ENCODE measurements at places on chromosomes 12 and 14. TPM values are rescaled to one million over a fixed set of nuclear protein-coding genes. Genes with fewer than 3 reads are reported as not detected.

DNA sequence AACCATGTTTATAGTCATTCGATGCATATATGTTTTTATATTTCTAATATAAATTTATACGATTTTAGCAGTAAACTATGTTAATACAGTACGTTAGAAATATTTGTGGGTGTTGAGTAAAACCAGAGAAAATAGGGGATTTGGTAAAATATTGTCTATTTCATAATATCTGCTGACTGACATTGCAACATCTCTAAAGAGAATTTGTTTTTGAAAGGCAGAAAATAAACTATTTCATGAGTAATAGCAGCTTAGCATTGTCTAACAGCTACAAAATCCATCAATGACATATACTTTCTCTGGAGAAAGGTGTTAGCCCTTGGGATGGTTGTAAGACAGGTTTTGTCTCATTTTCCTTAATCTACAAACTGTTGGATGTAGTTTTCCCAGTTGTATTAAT is 144.9 kb downstream of the PDE3A start:
- DNase-seq, result no peak

GRCh38 chr12:89731614-89732013 is 23.0 kb upstream of the ATP2B1 start:
- DNase-seq, result no peak

GRCh38 chr12:115332945-115333344 is 649.0 kb upstream of the TBX3 start:
- DNase-seq, result no peak

DNA sequence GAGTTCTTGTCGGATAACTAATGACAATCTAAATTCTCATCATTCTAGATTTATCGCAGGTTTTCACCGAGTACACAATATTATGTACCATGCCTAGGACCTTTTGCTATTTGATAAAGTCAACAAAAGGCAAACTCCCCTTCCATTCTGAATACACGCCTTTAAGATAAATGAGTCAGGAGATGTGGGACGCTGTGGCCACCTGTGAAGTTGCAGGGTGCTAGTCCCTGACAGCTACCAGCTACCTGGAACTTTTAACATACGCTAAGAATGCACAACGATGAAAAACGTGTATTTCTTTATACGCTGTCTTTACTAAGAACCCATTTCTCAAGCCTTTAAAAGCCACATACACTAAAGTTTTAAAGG is 678 bp downstream of the MDM1 start:
- DNase-seq, result no peak

DNA sequence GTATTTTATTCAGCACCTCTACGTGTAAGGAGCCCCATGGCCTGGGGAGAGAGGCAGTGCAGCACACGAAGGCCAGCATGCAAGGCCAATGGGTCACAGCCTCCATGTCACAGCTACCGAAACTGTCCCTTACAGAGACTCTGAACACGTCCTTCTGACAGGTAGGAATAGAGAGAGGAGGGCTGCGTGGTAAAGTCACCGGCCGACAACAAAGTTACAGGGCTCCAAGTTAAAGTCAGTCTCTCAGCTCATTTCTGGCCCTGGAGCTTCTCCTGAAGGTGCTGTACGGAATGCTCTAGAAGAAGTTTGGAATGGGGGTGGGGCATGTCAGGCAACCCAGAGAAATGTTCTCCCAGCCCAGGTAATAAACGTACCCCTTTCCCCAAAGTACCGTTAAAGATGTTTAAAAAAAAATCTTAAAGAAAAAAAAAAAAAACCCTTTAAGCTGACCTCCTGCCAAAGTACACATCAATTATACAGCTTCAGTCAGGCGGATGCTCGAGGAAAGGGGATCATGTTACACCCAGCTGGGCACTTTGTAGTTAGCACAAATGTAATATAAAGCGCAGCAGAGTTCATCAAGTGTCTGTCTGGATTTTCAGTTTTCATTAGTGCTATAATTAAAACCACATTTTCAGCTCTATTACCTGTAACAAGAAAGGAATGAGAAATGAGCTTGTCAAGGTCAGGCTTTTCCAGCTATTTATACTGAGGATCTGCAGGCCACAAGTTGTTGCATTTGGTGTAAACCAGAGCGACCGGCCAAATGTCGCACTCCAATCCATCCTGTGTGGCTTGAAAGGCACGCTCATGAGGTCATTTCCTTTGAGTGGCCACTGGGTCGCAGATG is 53.3 kb upstream of the CDKN3 start:
- no peak for DNase-seq

DNA sequence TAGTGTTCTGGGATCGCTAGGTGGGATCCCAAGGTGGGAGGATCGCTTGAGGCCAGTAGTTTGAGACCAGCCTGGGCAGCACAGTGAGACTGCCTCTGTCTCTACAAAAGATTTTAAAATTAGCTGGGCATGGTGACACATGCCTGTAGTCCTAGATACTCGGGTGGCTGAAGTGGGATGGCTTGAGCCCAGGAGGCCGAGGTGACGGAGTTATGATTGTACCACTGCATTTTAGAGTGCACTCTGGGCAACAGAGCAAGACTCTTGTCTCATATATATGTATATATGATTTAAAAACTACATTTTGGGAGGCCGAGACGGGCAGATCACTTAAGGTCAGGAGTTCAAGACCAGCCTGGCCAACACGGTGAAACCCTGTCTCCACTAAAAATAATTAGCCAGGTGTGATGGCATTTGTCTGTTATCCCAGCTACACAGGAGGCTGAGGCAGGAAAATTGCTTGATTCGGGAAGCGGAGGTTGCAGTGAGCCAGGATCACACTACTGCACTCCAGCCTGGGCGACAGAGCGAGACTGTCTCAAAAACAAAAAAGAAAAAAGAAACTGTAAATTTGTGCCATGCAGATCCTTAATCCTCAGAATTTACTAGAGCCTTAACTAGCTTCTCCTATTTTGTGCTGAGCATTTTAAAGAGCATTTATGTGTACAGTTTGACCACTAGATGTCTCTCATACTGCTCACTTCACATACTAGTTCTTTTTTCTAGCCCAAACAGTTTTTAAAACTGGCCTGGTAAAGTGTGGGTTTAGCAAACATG is 114.8 kb downstream of the MON2 start:
- no peak for DNase-seq

DNA sequence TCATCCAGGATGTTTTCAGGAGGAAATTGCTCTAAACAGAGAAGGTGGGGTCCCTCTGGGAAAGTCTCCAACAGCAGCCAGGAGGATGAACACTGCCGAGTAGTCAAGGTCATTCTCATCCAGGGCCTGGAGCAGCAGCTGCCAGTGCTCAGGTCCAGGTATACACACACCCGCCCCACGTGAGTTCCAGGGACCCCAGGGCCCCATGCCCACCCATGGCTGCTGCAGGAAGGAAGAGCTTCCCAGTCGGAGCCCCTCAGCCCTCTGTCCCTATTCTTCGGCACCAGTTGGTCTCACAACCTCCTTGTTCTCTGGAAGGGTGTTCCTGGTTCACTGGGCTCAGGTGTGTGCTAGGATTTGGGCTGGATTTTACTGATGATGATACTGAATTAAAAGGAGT is 72.7 kb downstream of the ACTN1 start:
- no peak for DNase-seq

DNA sequence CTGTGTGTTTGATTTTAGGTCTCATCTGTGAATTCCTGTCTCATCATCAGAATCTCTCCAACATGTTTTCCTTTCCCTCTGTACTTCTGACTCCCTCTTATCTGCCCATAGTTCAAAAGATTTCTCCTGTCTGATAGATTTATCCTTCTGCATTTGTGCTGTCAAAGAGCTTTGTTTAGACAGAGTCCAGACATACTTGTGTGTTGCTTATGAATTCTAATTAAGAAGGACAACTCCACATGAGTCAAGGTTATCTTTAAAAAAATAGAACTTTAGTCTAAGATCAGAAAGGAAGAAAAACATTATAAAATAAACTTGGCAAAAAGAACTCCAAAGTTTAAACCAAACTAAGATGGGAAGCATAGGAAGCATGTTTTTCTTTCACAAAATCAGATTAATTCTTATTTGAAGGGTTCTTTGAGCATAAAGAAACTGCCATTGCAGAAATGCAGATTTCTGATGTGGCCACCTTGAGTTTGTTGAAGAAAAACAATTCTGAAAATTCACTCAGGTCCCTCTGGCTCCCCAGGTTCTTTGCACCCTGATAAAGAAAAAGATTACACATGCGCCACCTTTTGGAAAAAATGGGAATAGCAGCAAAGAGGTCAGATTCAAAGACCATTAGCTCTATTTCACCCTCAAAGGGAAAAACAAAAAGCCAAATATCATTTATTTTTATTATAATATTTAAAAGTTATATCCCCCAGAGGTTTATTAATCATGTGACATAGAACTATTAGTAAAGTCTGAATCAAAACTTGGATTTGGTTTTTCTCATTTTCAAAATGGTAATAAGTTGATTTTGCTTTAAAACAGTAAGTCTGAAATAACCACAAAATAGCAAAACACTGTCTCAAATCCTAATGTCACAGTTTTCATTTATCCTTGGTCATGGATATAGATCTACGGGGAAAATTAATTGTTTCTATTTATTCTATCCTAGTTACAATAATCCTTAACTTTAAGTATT is 143.7 kb upstream of the DCN start:
- DNase-seq, result no peak

- no peak for DNase-seq
These were observed 15.6 kb downstream of the TSPAN9 start for GRCh38 chr12:3092764-3093163.

Gene KERA
- not detected for total RNA-seq

Gene DGLUCY
- 44.0 TPM for total RNA-seq

Gene FGF6
- total RNA-seq, result not detected

Gene E2F7
- 7.6 TPM for total RNA-seq

Gene RTL1
- total RNA-seq, result not detected

Gene PTPN11
- 82.0 TPM for total RNA-seq
